ENCODE measurements at places on chromosomes 16 and 17. TPM values are rescaled to one million over a fixed set of nuclear protein-coding genes. Genes with fewer than 3 reads are reported as not detected.

Gene CTRB2
- total RNA-seq = not detected

- no peak for DNase-seq
- H3K4me3 ChIP-seq = no peak overlapping the region
Observed at GRCh38 chr17:67557052-67557845, 160.5 kb upstream of the NOL11 start.

Gene ACSM2B
- total RNA-seq = not detected

- H3K27me3 ChIP-seq = no peaks in the 10 kb centered on the region
- H3K27ac ChIP-seq = no peak overlapping the region
- H3K4me1 ChIP-seq = peaks cover 12% of the 10 kb centered on the region
- H3K36me3 ChIP-seq = no peaks in the 10 kb centered on the region
- no peak overlapping the region for H3K4me3 ChIP-seq
Observed at GRCh38 chr16:14280541-14280940, 209.4 kb downstream of the MRTFB start.

DNA sequence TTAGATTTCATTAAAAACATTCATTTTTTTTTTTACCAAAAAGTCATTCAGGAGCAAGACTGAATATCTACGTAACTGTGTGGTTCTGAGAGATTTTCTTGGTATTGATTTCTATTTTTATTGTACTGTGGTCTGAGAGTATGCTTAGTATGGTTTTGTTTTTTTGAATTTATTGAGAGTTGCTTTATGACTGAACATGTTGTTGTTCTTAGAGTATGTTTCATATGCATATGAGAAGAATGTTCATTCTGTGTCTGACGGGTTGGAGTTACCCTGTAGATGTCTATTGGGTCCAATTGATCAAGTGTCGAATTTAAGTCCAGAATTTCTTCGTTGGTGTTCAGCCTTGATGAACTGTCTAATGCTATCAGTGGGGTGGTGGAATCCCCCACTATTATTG is 306.0 kb upstream of the KCNJ16 start:
- H3K27ac ChIP-seq = no peak overlapping the region
- H3K4me1 ChIP-seq = no peaks in the 10 kb centered on the region

Gene CCL17
- total RNA-seq = 32.6 TPM

Gene SMIM5
- 0.94 TPM for total RNA-seq

DNA sequence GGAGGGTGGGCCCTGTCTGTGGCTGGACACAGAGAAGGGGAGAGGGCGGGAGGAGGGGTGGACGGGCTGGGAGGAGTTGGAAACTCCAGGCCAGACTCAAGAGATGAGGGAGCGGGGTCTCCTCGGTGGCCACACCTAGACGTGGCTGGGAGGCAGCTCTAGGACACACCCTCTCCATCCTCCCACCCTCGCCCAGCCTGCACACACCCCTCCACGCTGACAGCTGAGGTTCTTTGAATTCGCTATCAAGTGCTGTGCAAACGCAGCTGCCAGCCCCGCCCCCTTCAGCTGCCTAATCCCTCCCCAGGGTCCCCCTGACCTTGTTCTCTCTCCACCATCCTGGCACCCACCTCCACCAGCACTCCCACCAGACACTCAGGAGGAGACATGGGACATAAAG is 48.7 kb downstream of the DNAH17 start:
- no peaks in the 10 kb centered on the region for H3K36me3 ChIP-seq
- peaks cover 3% of the 10 kb centered on the region for H3K27me3 ChIP-seq
- H3K4me1 ChIP-seq = no peaks in the 10 kb centered on the region
- H3K4me3 ChIP-seq = no peak overlapping the region
- DNase-seq = peak; percentile 29
- H3K27ac ChIP-seq = no peak overlapping the region

DNA sequence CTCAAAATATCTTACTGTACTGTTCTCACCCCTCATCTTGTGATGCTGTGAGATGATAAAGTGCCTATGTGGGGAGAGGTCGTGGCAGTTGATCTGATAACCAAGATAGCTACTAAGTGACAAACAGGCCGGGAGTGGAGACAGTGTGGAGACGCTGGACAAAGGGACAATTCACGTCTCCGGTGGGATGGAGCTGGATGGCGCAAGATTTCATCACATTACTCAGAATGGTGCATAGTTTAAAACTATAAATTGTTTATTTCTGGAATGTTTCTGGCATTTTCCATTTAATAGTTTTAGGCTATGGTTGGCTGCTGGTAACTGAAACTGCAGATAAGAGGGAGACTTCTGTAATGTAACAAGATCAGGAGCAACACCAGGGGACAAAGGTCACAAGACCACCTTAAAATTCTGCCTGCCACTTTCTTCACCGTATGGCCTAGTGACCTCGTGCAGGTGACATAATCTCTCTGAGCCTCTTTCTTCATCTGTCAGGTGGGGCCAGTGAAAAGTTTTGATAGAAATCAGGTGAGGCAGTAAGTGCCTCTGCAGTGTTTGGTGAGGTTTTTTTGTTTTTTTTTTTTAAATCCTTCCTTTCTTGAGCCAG is 54.4 kb upstream of the LGALS9 start:
- H3K4me1 ChIP-seq = no peaks in the 10 kb centered on the region
- no peaks in the 10 kb centered on the region for H3K27me3 ChIP-seq
- DNase-seq = no peak

Gene LRRC46
- total RNA-seq = 0.19 TPM

DNA sequence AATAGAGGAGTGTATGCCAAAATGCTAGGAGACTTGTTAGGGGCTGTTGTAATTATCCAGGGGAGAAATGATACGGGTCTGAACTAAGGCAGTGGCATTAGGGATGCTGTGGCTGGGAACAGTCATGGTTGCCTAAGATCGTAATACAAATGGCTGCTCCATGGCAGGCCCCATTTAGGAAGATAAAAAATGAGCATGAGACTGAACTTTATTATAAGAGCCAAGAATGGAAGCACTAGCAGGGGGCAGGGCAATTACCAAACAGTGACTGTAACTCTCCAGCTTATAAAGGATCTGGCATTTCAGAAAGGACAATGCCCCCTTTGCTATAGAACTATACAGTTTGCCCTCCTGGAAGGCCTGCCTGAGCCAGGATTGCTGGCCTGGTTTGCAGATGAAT is 503.3 kb upstream of the CDH5 start:
- no peak overlapping the region for H3K27ac ChIP-seq
- H3K27me3 ChIP-seq = no peaks in the 10 kb centered on the region
- no peak for DNase-seq
- H3K4me3 ChIP-seq = no peak overlapping the region

- H3K36me3 ChIP-seq = no peaks in the 10 kb centered on the region
- H3K4me1 ChIP-seq = no peaks in the 10 kb centered on the region
- H3K27me3 ChIP-seq = no peaks in the 10 kb centered on the region
- no peak for DNase-seq
Observed at GRCh38 chr17:70314506-70314905, 145.2 kb downstream of the KCNJ2 start.

Gene DHX8
- 33.6 TPM for total RNA-seq

- H3K27ac ChIP-seq = peak overlapping the region; percentile 45
- H3K4me1 ChIP-seq = peaks cover 77% of the 10 kb centered on the region
- H3K4me3 ChIP-seq = no peak overlapping the region
- no peaks in the 10 kb centered on the region for H3K27me3 ChIP-seq
Observed at GRCh38 chr17:75684924-75685323, 17.8 kb downstream of the SAP30BP start.

DNA sequence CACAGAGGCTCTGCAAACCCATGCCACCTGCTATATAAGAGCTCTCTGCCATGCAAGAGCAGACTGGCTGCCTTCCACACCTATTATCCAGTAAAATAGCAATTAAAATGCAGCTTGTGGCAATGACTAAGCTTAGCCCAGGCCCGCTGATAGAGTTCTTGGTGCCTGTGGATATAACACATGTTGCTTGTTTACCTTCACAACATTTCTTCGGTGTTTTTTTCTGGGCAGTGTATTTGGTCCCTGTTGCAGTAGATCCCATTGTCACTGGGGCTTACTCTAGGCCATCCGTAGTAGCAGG is 63.5 kb downstream of the SPECC1 start:
- H3K27ac ChIP-seq = no peak overlapping the region
- DNase-seq = no peak
- H3K36me3 ChIP-seq = no peaks in the 10 kb centered on the region
- peaks cover 21% of the 10 kb centered on the region for H3K4me1 ChIP-seq
- no peak overlapping the region for H3K4me3 ChIP-seq
- H3K27me3 ChIP-seq = no peaks in the 10 kb centered on the region

DNA sequence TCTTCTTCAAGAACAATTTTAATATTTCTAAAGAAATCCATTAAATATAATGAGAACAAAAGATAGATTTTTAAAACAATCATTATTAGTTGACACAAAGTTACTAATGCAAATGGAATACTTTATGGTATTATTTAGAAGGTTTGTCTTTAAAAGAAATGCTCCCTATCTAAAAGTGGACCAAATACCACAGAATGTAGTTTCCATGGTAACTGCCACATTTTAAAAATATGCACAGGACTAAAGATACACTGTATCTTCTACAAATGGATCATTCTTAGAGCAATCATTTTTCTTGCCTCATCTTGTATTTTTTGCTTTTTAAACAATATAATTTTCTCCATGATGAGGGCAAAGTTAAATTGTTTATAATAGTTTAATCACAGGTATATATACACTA is 296.0 kb downstream of the CEP112 start:
- no peaks in the 10 kb centered on the region for H3K36me3 ChIP-seq
- H3K4me3 ChIP-seq = no peak overlapping the region
- DNase-seq = no peak
